Fibroblast of lung (primary cell): ENCODE measurements at places on chromosomes 12 and 14. TPM values are rescaled to one million over a fixed set of nuclear protein-coding genes. Genes with fewer than 3 reads are reported as not detected.

PAH gene
- total RNA-seq = not detected in 2 replicates

RD3L gene
- not detected in 2 replicates for total RNA-seq

APOF gene
- not detected in 2 replicates for total RNA-seq

NAA25 gene
- total RNA-seq = 16.9 and 18.8 TPM in 2 replicates

DAO gene
- total RNA-seq = not detected in 2 replicates

NRL gene
- total RNA-seq = 0.77 and 0.99 TPM in 2 replicates
